Umbilical cord (tissue), 2 donors: ENCODE measurements at places on chromosomes 12 and 14.

GRCh38 chr14:70721542-70721941 lies 79.8 kb downstream of the TTC9 start:
- no peak for DNase-seq

DNA sequence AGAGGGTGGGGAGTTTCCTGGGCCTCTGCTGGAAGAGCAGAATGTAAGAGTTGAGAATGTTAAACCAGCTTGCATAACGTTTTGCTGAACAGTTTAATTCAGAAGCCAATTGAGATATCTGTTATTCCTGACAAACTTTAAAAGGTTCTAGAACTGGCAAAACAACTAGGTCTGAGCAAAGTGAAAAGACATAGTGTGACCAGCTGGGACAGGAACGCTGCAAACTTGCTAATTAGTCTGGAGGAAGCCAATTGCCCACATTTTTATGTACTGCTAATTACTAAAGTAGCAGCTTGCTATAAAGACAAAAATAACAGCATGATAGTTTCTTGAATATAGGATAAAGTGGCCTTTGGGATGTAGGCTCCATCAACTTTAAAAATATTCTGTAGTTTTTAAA lies 704.9 kb downstream of the NRXN3 start:
- DNase-seq, result no peak

DNA sequence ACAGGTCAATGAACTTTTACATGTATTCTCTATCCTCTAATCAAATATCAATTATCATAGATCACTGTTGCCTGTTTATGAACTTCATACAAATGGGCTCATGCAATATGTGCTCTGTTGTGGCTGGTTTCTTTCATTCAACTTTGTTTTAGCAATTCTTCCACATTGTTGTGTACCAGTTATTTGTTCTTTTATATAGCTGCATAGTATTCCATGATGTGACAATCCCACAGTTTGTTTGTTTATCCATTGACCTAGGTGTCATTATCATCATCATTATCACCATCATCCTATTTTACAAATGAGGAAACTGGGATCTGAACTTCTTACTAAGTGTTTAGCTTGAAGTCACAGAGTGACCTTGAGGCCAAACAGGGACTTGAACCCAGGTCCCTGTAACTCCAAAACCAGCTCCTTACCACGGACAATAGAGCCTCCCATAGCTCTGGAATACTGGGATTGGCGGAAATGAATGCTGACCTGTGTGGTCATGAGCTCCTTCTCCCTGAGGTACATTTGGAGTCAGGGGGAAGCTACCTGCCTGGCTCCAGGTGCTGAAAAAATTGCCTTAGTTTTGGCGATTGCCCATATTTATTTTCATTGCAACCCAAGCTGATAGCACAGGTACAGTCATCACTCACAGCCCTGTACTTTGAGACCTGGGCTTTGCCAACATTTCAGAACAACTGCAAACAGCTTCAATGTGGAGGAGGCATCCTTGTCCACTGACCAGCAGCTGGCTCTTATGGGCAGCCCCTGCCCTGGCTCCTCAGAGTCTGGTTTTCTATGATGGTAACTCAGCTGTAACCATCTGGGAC lies 9.2 kb downstream of the ZFP36L1 start:
- no peak for DNase-seq

- peak; percentile 26 for DNase-seq
Measured at GRCh38 chr12:39145175-39145999, 240.0 kb upstream of the CPNE8 start.

DNA sequence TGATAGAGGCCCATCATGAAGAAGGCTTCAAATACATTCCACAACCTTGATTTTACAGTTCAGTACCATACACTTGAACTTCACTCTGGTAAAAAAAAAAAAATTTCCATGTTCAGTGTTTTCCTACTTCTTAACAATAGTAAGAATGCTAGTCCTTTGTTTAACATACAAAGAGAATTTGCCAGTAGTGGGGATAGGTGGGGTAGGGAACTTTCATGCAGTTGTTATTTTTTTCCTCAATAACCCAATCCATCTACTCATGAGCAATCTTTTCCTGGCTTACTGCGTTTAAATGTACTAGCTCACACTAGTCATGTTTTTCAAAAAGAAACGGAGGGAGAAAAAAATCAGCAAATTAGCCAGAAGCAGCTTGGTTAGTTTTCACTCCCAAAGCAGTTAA lies 206.1 kb downstream of the PRKD1 start:
- no peak for DNase-seq

DNA sequence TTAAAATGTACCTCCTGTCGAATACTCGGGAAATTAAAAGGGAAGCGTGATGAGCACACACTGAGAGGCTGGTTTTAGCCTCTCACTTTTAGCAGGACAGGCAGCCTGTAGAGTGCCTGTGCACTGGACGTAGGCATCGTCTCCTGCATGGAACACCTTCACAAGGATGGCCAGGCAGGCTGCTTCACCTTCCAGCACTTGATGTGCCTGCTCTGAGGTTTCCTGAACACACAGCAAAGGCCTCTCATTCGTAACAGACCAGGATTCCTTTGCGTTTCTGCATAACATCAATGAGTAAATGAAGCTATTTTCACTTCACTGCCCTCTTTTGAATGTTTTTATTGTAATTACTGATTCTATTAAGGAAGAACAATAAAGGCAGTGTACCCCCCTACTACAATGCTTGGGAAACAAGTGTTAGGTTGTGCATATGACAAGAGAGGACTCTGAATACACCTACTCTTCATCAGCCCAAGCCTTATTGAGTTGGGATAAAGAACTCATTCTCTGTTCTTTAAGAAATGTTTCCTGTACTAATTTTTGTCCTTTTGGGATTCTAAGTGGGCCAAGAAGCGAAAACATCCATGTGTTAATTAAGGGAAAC lies 1077.6 kb upstream of the FOXG1 start:
- DNase-seq, result no peak
